ENCODE measurements at places on chromosomes 16 and 17.

- DNase-seq: peak; percentile 62
These were observed 7.7 kb downstream of the CCL3L1 start for GRCh38 chr17:36188891-36189306.

DNA sequence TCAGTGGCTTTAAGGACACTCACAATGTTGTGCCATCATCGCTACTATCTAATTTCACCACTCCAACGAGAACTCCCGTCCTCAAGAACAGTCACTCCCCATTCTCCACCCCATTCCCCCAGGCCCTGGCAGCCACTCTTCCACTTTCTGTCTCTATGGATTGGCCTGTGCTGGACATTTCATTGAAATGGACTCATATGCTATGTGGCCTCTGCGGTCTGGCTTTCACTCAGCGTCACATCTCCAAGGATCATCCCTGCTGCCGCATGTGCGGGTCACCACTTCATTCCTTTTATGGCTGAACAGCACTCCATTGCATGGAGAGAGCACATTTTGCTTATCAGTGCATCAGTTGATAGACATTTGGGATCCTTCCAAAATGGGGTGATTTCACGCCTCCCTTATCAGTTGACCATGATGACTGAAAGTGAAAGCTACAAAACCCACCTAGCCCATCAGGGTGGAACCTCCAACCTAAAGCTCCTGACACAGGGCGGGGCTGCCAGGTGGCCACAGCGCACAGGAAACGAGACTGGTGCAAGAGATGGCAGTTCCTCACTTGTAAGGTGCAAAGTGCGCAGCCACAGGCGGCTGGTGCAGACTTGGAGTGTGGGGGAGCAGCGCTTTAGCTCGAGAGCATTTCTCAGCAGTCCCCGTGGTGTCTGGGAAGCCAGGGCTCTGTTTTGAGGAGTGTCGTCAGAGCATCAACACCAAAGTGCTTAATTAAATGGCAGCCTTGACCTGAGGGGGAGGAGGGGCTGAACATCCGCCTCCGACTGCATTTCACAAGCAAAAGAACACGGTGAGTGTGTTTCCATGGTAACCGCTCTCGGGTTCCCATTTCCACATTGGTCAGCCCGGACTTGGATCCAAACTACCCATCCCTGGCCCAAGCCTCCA lies 23.8 kb downstream of the COTL1 start:
- peak; percentile 93 for DNase-seq

DNA sequence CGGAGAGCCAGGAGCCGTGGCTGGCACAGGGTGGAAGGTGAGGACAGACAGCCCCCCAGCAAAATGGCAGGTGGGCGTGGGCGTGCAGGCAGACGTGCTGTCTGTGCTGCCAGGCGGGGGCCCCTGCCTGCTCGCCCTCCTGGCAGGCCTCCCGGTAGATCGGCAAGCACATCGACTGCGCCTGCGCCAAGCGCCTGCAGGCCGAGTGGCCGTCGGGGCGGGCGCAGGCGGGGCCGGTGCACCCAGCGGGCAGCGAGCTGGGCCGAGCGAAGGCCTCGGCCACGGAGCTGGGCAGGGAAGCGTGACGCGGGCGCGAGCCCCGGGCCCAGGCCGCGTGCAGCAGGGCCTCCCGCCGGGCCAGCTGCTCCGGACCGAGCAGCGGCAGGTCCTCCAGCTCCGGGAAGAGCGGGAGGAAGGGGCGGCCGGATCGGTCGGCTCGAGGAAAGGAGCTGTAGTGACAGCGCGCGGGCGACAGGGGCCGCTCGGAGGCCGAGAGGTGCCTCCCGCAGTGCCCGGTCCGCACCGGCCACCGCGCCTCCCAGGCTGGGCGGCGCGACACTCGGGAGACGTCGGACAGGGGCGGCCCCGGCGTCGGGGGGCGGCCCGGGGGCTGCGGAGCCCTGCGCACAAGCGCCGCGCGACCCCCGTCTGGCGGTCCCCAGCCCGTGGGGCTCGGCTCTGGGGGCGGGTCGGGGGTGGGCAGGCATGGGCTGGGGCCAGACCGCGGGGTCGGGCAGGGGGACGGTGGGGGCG lies 16.9 kb downstream of the GRIN2C start:
- DNase-seq: no peak

DNA sequence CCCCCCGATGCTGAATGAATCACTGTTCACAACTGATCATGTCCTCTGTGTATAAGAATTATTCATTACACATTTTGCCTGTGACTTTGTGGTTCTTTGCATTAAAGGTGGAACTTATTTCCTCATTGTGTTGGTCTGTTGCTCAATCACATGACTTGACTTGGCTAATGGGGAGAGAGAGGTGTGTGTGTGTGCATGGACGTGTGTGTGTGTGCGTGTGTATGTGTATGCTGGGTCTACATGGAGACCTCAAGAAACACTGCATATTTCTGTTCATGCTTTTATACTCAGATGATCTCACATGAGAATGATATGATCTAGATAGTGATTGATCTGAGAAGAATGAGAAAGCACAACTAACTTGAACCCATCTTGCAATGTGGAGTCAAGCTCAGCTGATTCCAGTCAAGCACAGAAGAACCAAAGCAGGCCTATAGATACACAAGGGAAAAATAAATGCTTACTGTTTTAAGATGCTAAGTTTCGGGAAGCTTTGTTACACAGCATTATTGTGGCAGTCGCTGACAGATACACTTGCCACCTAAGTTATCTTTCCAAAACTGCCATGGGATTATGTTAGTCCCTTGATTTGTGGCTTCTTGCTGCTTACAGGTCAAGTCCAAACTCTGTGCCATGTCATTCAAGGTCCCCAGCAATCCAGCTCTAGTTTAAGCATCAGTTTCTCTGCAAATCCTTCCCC lies 167.9 kb upstream of the ZFHX3 start:
- no peak for DNase-seq

DNA sequence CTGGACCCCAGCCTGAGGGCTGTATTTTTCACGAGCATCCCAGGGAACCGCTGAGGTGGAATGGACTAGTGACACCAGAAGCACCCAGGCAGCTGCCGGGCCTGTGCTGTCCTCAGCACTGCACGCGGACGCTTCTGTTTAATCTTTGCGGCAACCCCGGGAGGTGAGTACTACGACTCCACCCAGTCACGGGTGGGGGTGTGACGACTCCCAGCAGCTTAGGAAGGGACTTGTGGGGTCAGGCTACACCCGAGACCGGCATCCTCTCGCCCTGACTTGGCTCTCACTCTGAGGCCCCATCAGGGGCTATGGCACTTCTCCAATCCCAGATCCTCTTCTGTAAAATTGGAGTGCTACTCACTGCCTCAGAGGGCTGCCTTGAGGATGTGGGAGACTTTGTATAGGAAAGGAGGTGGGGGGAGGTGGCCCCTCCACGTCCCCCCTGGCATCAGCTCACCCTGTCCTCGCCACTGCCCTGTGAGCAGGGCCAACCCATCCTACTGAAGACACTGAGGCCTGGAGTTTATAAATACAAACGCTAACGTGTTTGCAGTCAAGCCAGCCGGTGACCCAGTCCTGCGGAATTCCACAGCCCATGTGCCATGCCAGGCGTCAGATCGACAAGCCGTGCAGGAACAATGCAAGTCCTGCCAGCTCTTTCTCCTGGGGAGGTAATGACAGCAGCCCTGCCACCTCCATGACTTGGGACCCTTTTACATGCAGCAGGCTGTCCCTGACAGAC lies 44.4 kb downstream of the PPL start:
- no peak for DNase-seq

- no peak for DNase-seq
These were observed 622 bp downstream of the TOM1L2 start for GRCh38 chr17:17971431-17972125.

- no peak for DNase-seq
These were observed 73.7 kb downstream of the TNRC6C start for GRCh38 chr17:78032166-78032565.

DNA sequence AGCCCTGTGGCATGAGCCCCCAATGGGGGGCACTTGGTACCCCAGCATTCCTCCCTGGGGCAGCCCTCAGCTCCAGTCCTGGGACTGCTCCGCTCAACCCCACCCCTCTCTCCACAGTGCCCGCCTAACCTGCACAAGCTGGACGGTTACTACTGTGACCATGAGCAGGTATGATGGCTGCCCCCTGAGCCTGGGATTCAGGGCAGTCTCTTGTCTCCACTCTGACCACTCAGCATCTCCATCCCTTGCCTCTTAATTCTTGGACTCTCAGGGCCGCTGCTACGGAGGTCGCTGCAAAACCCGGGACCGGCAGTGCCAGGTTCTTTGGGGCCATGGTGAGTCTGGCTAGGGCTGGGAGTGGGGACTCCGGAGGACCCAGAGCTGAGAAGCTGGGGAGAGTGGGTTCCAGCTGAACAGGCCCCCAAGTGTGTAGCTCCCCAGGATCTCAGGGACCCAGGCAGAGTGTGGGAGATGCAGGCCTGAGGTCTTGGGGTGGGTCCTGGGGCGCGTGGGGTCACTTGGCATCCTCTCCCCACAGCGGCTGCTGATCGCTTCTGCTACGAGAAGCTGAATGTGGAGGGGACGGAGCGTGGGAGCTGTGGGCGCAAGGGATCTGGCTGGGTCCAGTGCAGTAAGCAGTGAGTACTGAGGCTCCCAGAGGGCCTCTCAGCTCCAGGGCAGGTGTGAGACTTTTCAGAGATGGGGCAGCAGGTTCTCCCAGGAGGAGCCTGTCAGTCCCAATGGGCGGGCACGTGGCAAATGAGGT lies 18.0 kb downstream of the ADAM11 start:
- DNase-seq: no peak

GRCh38 chr17:74733365-74734122 lies 3.5 kb upstream of the RAB37 start:
- no peak for DNase-seq

DNA sequence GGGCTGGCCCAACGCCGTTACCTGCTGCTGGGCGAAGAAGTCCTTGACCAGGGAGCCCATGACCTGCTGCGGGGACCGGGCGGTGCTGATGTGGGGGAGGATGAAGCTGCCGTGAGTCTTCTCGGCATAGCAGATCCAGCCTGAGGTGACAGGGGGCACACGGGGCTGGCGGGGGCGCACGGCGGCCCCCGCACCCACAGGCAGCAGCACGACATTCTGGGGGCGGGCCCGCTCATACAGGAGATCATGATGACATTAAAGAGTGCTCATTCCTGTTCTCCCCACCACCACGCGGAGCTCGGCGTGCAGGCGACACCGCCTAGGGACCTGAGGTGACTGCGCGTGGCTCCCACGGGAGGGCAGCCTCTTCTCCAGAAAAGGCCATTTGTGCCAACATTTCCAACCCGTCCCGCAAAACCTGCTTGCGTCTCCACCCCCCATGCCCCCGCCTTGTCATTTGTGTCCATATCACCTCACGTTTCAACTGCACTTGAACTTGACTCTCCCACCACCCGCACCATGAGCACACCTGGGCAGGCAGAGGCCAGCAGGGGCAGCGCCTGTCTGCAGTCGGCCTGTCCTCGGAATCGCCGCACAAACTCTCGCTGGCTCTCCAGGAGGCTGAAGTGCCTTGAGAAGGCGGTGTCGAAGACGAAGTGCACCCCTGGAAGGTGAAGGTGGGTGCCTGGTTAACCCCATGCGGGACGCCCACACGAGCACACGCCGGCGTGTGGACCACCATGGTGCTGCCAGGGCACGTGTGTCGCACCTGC lies 6.4 kb downstream of the CIAO3 start:
- peak; percentile 13 for DNase-seq

DNA sequence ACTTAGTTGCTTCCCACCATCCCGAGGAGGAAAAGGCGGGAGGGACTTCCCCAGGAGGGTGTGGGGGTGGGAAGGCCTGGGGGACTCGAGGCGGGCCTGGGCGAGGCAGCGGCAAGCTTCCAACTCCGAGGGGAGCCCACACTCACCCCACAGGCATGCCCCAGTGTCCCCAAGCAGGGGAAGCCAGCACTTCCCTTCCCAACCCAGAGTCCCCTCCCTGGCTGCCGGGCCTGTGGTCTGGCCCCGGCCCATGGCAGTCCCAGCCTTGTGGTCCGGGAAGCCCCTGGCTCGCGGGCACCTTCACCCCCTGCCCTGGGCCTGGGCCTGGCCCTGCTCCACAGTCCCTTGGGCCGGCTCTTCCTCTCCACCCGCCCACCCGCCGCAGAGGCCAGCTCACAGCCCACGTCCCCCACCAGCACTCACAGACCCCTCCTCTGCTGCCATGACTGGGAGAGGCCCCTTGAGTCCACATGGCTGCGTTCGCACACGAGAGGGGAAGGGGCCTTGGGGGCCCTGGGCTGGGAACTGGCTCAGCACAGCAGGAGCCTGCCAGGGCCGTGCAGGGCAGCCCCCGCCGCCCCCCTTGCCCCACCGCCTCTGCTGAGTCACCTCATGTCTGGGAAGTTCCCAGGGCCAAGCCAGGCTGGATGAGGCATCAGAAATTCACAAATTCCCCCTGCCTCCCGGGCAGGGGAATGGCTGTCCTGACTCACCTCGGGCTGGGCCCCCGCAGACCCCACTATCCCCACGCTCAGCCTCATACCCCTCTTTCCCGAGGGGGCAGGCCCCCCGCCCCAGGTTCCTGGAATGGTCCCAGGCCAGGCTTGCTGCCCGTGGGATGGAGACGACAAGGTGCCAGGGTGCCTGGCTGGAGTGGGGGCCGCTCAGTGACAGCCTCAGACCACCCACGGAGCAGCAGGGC lies 27.8 kb downstream of the BAHCC1 start:
- no peak for DNase-seq

DNA sequence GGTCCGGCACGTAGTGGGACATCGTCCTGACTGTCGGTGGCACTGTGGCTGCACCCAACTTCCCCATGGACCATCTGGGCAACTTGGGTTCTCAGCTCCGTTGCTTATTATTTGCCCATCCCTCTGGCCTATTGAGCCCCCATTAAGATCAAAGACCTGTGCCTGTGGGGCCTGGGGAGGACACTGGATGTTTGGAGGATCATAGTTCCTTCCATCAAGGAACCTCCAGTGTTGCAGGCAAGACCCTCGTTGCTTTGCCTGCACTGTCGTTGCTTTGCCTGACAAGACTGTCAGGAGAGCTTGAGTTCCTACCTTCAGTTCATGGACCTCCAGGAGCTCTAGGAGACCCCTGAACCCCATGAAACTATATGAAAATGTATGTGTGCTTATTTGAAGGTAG lies 127.2 kb downstream of the CCDC144A start:
- no peak for DNase-seq

GRCh38 chr16:46914556-46915201 lies 30.5 kb downstream of the GPT2 start:
- no peak for DNase-seq

DNA sequence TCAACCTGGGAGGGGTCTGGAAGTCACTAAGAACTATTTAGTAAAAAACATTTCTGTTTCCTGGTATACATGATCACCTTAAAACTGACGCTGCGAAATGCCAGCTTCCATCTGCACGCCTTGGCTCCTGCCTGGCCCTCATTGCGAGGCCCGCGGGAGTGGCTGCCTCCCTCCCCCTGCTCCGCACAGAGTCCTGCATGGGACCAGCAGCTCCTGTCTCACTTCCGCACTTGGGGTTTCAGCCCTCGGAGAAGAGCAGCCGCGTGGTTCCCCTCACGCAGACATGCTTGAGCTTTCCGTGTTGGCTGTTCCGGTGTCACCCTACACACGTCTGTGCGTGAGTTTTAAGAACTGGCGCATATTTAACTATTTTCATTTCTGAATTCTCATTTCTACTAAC lies 18.4 kb downstream of the MTHFSD start:
- DNase-seq: no peak

- DNase-seq: no peak
These were observed 486.5 kb downstream of the CDH13 start for GRCh38 chr16:83113317-83113716.

Measured in GM06990 (cell line).